ENCODE measurements at places on chromosomes 4 and X.

DNA sequence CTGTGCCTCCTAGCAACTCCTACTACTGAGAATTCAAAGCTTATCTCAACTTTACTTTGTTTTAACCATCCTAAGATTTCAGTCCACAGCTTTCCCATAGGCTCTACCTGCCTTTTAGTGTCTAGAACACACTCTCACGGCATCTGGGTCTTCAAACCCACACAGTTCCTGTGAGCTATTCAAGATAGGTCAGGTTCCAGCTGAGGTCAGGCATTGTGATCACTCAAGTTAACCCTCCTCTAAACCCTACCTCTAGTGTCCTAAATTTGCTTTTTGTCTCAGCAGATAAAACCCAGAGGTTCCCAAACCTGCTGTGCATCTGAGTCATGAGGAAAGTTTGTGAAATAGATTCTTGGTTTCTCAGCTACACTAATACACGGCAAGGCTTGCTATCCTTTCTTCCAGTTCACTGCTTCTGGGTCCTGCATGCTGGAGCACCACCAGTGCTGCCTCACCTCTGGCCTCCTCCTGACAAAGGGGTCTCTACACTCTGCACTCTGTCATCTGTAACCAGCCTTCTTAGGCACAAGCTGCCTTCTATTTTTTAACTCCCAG, 324.6 kb upstream of the MAGEB2 start:
- no peak for DNase-seq

GRCh38 chrX:16839852-16840460, 30.2 kb downstream of the RBBP7 start:
- DNase-seq = no peak

DNA sequence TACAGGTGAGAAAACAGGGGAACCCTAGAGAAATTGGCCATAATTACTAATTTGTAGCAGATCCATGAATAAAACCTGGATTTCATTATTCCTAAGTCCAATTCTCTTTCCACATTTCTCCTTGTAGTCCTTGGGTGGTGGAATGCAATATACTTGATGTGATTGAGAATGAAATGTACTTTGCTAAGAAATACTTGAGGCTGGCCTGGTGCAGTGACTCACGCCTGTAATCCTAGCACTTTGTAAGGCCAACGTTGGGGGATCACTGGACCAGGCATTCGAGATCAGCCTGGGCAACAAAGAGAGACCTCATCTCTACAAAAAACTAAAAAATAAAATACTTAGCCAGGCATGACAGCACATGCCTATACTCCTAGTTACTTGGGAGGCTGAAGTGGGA, 15.9 kb downstream of the TMEM184C start:
- no peak for DNase-seq

DNA sequence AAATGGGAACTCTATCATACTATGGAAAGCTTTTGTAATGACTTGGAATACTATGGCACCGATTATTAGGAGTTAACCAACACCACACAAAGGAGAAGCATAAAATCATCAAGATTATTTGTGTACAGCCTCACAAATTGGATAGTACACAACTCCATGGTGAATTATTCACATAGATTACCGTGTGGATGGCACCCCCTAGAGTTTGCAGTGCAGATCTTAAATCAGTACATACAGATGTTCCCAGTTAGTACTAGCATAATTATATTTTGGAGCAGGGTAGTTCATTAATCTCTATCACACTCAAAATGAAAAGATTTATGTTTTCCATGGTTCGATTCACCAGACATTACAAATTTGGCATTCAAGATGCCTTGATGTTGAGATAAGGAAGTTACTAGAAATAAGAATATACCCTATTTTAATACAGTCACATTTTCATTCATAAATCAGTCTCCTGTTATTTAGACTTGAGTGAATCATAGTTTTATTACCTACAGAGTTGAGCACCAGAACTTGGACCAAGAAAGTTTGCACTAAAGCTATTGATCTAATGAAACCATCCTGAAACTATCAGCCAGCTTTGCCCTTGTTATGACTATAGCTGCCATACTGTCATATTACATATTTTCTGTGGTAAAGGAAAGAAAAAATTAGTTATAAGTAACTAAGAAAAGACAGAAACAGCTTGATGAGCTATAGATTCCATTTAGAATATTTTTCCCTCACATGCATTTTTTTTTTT, 531.8 kb downstream of the GLUD2 start:
- DNase-seq = no peak

DNA sequence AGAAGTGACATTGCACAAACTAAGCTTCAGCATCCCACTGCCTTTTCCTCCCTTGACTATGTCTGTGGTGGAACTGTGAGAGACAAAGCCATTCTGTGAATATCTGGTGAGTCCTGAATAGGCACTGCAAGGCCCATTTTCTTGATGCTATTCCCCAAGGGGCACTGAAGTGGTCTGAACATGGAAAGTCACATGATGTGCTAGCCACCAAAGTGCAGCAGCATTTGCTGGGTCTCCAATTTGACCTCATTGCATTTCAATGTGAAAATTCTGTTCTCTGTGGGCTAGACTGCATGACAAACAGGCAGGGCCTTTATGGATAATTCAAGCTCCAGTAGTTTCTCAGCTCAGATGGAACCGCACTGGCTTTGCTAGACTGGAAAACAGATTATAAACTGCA, 627.4 kb upstream of the BOD1L1 start:
- no peak for DNase-seq
